Type B pancreatic cell (in vitro differentiated cells): ENCODE measurements at places on chromosomes 16 and 17. TPM values are rescaled to one million over a fixed set of nuclear protein-coding genes. Genes with fewer than 3 reads are reported as not detected.

GRCh38 chr17:10807704-10808128 lies 3.8 kb upstream of the TMEM238L start:
- DNase-seq, result no peak

- no peak for DNase-seq
Observed at GRCh38 chr17:66717641-66718058, 117.3 kb upstream of the CACNG5 start.

- DNase-seq, result no peak
Observed at GRCh38 chr16:12362482-12363458, 386.2 kb downstream of the SNX29 start.

The MMP2 gene
- total RNA-seq, result 5.7 and 106 TPM in 2 replicates

GRCh38 chr16:15919331-15919730 lies 30.1 kb upstream of the ABCC1 start:
- DNase-seq, result no peak

The FADS6 gene
- 0.82 and 2.7 TPM in 2 replicates for total RNA-seq

- DNase-seq, result no peak
Observed at GRCh38 chr16:72898216-72898825, 149.6 kb downstream of the ZFHX3 start.

- DNase-seq, result no peak
Observed at GRCh38 chr17:15249487-15249886, 15.6 kb downstream of the PMP22 start.

DNA sequence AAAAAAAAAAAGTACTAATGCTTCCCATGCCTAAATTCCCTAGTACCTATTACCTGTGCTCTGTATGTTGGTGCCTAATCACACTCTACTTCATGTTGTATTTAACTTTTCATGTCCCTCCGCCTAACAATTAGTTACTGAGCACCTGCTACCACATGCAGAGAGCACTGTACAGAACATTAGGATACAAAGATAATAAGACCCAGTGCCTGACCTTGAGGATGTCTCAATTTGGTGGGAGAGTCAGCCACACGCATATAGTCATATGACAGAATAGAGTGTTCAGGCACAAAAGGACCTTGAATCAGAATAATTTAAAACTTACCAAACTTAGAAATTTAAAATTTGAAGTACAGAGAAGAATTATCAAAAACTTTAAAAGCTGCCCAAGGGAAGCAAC lies 42.1 kb downstream of the USP31 start:
- no peak for DNase-seq

GRCh38 chr17:50169121-50169764 lies 3.4 kb downstream of the SGCA start:
- DNase-seq, result no peak

- DNase-seq, result no peak
Observed at GRCh38 chr17:44209786-44210341, 9.6 kb downstream of the UBTF start.

DNA sequence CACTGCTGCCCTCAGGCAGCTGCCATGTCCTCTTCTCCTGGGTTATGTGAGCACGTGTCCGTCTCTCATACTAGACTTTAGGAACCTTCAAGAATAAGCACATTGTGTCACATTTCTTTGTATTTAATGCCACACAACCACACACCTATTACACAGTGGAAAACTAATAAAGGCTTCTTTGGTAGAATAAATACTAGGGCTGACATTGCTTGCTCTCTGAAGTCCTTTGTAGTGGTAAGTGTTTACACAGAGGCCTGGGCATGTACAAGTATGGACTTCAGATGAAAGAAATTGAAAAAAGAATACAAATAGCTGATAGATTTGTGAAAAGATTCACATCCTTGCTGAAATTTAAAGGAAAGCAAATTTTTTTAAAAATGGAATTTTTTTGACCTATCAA lies 188.1 kb upstream of the CCL2 start:
- DNase-seq, result no peak

DNA sequence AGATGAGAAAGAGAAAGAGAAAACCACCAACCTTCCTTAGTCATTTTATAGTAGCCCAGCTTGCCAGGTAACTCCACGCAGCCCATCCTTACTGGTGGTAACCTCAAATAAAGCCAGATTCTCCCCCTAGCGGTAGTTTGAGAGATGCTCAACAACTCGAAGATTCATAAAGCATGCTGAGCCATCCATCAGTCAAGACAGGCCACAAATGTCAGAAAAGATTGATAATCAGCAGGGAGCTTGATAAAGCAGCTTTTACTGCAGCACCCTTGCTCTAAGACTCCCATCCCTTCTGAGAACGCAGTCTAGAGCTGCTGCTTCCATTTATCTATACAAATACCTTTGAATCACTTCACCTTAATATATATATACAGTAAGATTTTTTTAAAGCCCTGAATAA lies 451.5 kb upstream of the HSBP1 start:
- DNase-seq, result no peak

The OR1D2 gene
- not detected in 2 replicates for total RNA-seq

DNA sequence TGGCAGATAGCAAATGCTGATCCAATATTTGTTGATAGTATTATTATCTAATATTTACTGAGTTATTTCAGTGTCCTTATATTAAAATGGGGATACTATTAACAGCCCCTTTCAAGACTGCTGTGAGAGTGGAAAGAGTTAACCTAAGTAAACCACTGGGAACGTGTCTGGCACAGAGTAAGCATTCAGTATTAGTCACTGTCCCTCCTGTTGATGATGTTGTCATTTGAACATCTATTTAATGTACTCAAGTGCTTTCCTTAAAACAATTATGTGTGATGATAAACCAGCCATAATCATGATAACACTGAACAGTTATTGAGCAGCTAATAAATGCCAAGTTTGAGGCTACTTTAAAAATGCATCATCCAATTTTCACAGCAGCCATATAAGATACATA lies 135.7 kb upstream of the XYLT1 start:
- no peak for DNase-seq

The CRYM gene
- total RNA-seq, result 3.7 and 9.4 TPM in 2 replicates

DNA sequence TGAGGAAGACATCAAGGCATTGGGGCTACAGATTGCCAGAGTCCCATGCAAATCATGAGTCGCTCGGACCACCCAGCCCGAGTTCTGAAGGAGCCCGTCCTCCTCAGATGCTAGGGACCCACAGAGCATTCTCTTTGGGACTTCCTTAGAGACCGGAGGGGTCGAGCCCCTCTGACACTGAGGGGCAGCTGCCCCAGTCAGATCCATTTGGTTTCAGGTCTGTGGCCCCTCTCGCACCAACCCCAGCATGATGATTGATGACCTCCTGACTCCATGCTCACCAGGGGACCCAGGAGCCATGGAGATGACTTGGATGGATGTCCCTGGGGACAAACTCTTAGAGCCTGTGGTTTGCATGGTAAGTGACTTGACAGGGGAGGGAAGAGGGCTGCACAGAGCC lies 8.0 kb downstream of the PDF start:
- DNase-seq, result no peak

The CACNG3 gene
- not detected in 2 replicates for total RNA-seq

DNA sequence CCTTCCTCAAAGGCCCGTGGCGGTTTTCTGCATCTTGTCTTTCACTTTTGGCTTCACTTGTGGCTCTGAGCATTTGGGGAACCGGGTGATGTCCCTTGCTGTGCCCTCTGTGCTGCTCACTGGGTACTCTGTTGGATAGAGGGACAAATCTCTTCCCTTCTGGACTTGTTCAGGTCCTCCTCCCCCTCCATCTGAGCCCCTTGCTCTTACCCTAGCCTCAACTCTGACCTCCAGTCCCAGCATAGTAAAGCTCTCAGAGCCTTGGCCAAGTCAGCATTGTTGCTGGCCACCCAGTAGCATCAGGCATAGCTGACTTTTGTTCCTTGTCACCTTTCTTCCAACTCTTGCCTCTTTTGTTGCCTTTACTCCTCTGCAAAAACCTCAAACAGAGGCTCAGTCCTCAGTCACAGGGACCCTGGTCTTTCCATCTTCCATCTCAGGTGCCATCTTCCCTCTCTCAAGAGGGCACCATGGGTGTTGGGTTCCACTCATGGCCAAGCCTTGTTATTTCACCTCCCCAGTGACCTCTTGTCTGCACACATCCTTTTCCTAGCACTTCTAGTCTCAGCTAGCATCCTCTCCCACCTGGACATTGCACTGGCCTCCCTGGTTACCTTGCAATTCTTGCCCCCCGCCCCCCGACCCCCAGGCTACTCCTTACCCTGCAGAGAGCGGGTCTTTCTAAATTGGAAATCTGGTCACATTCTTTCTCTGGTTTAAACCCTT lies 393 bp upstream of the PSMB10 start:
- no peak for DNase-seq

The KRT20 gene
- total RNA-seq, result 13.0 and 41.9 TPM in 2 replicates

GRCh38 chr16:66662445-66663194 lies 33.9 kb downstream of the CMTM4 start:
- DNase-seq, result no peak

DNA sequence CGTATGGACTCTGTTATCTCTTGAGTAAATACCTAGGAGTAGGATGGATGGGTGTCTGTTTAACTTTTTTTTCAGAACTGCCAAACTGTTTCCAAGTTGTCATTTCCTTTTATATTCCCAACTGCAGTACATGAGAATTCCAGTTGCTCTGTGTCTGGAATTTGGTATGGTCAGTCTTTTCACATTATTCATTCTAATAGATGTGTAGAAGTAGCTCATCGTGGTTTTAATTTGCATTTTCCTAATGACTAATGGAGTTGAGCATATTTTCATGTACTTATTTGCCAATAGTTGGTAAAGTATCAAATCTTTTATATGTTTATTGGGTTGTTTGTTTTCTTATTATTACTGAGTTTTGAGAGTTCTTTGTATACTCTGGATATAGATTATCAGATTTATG lies 27.0 kb downstream of the MRTFB start:
- DNase-seq, result no peak

- DNase-seq, result no peak
Observed at GRCh38 chr16:63816276-63816675, 1305.6 kb downstream of the CDH11 start.

GRCh38 chr17:44575403-44575802 lies 18.1 kb downstream of the FZD2 start:
- DNase-seq, result no peak

DNA sequence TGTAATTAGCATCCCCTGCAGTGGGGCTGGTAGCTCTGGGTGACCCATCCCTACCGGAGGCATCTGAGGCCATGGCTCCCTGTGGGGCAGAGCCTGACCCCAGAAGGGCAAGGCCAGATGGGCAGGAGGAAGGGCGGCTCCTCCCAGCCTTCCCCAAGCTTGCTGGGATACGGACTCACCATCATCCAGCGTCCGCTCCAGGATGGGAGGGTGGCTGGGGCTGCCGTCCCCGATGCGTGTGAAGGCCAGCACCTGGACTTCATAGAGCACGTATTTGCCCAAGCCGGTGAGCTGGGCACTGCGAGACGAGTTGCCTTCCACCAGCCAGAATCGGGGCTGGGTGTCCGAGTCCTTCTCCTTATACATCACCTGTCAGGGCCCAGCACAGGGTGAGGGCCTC lies 81.6 kb upstream of the CDC42EP4 start:
- DNase-seq, result no peak

The C16orf46 gene
- total RNA-seq, result 4.4 and 5.1 TPM in 2 replicates

DNA sequence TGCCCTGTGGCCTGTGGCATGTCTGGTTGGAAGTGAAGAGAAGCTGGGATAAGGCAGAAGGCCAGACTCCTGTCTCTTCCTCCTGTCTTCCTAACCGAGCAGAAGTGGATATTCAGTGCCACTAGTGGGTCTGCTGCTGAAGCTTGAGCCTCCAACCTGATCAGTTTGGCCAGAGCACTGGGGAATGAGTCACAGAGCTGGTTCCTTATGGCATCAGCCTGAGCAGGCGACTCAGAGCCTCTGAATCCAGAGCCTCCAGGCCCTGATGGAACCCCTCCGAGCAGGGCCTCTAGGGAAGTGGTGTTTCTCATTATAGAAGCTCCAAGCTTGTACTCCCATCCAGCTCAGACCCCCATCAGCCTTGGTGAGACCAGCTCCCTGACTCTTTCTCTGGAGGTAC lies 2.0 kb downstream of the WSCD1 start:
- DNase-seq, result no peak

DNA sequence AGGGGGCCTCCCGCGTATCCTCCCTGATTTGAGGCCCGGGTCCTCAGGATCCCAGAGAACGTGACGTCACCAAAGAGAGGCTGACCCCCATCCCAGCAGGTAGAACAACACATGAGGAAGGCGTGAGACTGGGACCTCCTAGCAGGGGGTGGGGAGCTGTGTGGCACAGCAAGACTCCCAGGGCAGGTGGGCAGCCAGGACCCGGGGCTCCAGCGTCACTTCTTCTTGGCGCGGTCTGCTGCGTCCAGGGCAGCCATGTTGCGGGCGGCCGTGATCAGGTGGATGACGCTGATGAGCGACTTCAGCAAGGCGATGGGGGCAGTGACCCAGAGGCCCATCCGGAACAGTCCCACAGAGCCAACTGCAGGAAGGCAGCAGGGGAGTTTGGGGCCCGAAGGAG lies 4.1 kb downstream of the CDIPT start:
- DNase-seq, result no peak

DNA sequence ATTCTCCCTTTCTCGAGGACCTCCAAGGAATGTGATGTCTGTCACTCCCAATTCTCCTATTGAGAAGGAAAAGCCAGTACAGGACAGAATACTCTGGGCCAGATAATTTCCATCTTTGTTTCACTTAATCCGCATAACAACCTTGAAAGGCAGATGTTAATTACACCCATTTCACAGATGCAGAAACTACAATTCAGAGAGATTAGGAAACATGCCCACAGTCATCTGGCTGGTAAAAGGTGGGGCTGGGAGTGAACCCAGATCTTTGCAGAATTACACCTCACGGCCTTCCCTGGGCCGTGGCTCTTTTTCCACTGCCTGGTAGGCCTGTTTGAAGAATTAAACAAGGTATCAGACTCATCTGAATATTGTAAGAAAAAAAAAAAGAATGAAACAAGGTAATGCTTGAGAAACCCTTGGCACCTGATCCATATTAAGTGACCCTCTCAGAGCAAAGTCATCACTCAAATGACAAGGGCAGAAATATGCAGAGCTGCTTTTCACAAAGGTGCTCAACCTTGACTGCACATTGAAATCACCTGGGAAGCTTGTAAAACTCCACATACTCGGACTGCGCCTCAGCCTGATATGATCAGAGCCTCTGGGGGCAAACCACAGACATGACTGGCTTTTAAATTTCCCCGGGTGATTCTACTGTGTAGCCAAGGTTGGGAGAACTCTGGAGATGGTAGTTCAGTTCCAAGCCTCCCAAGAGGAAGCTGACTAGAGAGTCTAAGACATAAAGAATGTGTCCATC lies 16.6 kb upstream of the G6PC1 start:
- no peak for DNase-seq

- no peak for DNase-seq
Observed at GRCh38 chr17:62307196-62307595, 73.2 kb upstream of the EFCAB3 start.

The PKMYT1 gene
- 25.1 and 42.3 TPM in 2 replicates for total RNA-seq

DNA sequence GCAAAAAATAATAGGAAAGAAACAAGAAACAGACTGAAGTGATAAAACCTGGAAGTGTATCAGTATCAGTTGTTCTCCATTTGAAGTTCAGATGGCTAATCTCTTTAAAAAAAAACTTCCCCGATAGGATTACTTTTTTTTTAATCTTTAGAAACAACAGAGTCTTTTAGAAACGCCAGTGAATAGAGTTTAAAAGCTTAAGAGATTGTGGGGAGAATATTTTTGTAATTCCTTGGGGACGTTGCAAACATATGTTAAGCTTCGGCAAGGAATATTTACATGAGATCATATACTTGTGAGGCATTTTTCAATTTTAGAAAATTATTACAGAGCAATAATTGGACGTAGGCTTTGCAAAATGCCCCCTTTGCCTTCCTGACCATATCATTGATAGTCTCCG lies 13.2 kb downstream of the MAF start:
- no peak for DNase-seq

The FBXW10 gene
- 0.19 and 0.22 TPM in 2 replicates for total RNA-seq

GRCh38 chr17:21375162-21375560 lies 996 bp upstream of the KCNJ12 start:
- DNase-seq, result no peak

The COL1A1 gene
- total RNA-seq, result 31.0 and 201 TPM in 2 replicates

- no peak for DNase-seq
Observed at GRCh38 chr16:77063676-77064016, 127.3 kb upstream of the MON1B start.
